NCI-H2029 (cell line): ENCODE measurements at places on chromosomes 11 and 22.

- no peak for DNase-seq
Measured at GRCh38 chr11:69493931-69494821, 12.7 kb downstream of the LINC01488 start.

- no peak for DNase-seq
Measured at GRCh38 chr11:75240311-75241035, at the start of gene TPBGL. TSS of gene TPBGL (plus strand) at chr11:75240774. CDS start at chr11:75241050, 276 bp downstream.

GRCh38 chr11:5420993-5421392, 918 bp upstream of the OR51Q1 start:
- no peak for DNase-seq

- DNase-seq: no peak
Measured at GRCh38 chr11:44766112-44766971, 39.6 kb downstream of the TSPAN18 start.

DNA sequence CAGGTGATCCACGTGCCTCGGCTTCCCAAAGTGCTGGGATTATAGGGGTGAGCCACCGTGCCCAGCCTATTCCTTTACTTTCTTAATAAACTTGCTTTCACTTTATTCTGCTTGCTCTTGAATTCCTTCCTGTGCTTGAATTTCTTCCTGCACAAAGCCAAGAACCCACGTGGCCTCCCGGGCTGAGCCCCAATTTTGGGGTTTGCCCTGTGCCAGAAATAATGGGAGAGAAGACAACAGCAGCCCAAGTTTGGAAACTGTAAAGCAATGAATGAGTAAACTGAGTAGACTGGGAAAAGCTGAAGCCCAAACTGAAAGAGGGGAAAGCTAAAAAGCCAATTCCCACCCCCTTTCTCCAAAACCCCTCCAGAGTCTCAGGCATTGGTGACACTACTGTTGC, 136.4 kb downstream of the NECTIN1 start:
- no peak for DNase-seq

DNA sequence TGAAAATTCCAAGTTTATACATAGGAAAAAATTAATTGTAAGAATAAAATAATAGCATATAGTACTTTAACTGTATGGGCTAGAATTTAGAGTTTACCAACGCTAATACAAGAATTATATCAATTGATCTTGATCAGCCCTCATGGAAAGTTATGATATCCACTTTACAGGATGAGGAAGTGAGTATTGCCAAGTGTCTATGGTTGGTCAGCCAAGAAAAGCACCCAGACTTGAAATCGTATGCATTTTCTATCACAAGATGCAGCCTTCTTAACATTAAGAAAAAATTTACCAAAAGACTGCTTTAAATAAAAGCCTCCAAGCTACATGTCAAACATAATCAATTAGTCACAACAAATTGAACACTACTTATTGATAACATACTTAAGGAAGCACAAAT, 53.0 kb downstream of the DDI1 start:
- DNase-seq: no peak

DNA sequence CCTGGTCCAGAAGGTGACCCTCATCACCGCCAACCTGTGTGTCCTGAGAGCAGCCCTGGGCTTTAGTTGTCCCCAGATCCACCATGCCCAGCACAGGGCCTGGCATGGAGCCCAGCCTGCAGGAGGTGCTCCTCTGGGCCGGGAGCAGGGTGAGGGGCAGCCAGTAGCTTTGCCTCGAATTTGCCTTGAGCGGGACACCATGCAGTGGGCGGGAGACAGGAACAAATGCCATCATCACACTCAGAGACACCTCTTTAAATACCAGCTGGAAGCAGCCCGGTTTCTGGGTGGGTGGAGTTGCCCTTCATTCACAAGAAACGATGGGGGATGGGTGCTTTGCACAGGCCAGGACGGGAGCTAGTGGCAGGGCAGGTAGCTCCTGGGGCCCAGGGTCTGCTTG, 19.3 kb downstream of the FLRT1 start:
- DNase-seq: no peak

DNA sequence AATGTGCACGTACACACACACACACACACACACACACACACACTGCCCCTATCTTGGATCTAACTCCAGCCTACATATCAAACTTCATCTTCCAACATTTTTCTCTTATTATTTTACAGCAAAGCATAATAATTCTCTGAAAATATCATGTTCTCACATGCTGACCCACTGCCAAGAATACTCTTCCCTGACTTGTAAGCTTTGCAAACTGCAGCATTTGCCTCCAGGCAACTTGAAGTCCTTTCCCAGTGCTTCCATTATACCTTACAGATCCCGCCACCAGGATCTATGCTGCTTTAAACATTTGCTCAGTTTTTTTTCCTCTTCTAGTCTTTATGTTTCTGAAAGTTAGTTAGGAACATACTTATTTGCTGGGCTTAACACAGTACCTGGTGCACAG, 483.3 kb upstream of the ARHGAP42 start:
- DNase-seq: no peak

- DNase-seq: peak; percentile 28
Measured at GRCh38 chr22:38843201-38843656, 599 bp downstream of the NPTXR start.

GRCh38 chr11:34492806-34493414, 20.7 kb downstream of the ELF5 start:
- peak; percentile 59 for DNase-seq

DNA sequence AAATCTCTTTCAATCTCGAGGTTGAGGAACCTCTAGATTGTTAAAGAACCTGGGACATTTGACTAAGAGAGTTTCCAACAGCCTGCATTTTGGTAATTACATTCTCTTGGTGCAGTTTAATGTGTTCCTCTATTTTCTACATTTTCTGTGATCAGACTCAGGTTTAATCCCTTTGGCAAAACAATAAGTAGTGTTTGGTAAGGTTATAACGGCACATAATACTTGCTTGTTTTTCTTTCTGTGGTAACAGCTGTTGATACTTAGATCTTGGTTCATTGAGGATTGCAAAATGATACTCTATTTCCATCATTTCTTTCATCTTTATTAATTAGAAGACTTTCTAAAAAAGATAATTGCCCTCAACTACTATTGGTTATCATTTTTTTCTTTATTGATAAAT, 271.3 kb downstream of the SBF2 start:
- no peak for DNase-seq

- no peak for DNase-seq
Measured at GRCh38 chr22:28231441-28231840, 312.4 kb upstream of the PITPNB start.

- DNase-seq: no peak
Measured at GRCh38 chr22:43078522-43078921, 10.7 kb downstream of the TTLL1 start.

GRCh38 chr22:38124236-38124974, 13.9 kb upstream of the BAIAP2L2 start:
- no peak for DNase-seq

DNA sequence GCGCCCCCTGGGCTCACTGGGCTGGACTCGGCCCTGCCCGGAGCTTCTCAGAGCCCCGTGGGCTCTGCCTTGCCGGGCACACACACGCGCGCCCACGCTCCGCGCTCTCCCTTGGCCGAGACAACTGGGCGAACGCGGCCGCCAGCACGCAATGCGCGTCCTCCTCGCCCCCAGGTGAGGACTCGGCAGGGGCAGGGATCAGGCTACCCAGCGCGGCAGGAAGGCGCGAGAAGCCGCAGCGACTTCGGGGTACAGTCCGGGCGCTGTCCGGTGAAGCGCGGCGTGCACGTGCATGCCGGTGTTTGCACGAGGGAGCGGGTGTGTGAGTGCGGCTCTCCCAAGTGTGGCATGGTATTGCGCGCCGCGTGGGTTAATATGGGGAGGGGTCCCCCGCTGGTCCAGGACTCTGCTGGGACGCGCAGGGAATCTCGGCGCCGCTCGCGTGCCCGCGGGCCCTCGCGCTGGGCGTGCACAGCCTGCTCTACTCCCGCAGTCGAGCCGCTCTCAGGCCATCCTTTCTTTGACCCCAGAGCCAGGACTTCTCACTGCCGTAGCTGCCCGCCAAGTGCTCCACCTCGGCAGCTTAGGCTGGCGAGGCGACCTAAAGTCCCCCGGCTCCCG, 5.4 kb downstream of the WNT7B start:
- no peak for DNase-seq

- DNase-seq: no peak
Measured at GRCh38 chr22:50527921-50528681, 1.7 kb downstream of the TYMP start.

GRCh38 chr11:12206529-12206928, 96.1 kb downstream of the MICAL2 start:
- no peak for DNase-seq

GRCh38 chr11:60221692-60222091, 21.2 kb downstream of the MS4A4E start:
- no peak for DNase-seq

DNA sequence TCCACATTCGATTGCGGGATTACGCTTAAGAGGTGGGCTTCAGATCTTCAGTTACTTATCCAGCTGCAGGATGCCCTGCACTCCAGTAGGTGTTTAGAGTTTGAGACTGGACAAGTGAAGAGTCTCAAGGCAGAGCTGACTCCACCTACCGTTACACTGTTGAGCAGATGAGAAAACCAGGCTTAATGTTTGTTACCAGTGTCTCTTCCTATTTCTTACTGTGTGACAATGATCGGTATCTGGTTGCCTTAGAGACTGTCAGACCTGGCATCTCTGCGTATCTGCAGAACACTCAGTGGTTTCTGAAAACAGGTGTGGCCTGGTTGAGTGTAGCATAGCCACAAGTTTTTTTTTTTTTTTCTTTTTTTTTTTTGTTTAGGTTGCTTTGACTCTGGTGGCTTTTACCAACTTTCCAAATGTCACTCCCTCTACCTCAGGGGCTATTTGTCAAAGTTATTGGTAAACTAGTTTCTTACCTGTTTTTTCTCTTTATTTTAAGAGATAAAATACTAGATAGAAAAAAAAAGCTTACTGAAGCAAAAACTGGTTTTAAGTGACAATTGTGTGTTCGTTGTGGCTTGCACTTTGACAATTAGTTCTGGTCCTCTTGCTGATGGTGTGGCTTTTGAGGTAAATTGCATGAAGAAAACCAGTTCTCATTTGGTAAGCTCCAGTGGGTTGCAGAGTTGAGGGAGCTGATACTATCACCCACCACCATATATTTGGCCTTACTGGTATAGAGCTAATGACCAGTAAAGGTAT, 284.8 kb downstream of the ETS1 start:
- peak; percentile 26 for DNase-seq
